ENCODE measurements at places on chromosomes 5 and 9.

DNA sequence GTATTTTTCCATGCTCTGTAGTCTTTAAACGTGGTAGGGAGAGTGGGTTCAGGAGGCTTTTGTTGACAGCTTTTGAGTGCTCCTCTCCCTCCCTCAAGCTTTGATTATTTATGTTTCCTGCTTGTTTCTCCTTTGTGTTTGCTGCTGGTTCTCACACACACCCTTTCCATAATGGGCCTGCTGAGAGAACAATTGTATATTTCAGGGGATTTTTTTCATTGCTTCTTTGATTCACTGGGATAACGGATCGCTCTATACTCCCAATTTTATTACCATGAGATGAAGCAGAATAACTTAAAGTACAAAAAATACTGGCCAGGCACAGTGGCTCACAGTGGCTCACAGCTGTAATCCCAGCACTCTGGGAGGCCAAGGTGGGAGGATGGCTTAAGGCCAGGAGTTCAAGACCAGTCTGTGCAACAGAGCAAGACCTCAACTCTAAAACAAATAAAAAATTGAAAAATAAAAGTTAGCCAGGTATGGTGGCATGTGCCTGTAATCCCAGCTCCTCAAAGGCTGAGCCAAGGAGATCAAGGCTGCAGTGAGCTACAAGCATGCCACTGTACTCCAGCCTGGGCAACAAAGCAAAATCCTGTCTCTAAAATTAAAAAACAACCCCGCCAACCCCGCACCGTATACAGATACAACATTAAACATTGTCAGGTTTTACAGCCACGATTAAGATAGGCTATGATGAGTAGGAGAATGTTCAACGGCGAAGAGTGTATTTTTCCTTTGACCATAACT is 66.9 kb downstream of the USP20 start:
- DNase-seq = no peak

DNA sequence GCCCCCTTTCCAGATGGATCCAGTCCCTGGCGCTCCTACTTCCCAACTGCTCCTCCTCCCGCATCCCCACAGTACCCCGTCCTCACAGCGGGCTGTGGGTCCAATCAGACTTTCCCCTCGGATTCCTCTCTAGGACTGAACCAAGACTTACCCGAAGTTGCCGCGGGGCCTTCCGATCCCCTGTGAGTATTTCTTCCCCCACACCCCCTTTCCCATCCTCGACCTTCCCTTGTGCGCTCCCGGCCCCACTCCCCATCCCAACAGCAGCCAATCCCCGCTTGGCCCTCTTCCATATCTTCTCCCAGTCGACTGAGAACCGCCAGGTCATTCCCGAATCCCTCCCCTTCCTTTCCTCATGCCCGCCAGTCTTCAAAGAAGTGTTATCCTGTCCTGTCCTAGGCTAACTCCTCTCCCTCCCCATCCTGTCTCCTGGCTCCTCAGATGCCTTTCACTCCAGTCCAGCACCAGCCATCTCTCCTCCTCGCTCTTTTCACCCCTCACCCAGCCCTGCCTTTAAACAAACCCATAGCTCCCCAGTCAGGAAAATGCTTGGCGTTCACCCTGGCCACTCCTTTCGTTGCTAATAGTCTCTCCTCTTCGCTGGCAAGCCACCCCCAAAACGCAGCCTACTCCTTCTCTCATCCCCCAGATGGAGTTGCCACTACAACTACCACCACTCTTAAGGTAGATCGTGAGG is 646 bp downstream of the SWI5 start:
- DNase-seq = peak; percentile 65

- peak; percentile 69 for DNase-seq
Observed at GRCh38 chr5:142874540-142874939, 104.4 kb downstream of the ARHGAP26 start.

GRCh38 chr9:97855486-97855875 is 2.5 kb downstream of the FOXE1 start:
- no peak for DNase-seq

GRCh38 chr5:142821733-142822487 is 51.7 kb downstream of the ARHGAP26 start:
- peak; percentile 95 for DNase-seq

DNA sequence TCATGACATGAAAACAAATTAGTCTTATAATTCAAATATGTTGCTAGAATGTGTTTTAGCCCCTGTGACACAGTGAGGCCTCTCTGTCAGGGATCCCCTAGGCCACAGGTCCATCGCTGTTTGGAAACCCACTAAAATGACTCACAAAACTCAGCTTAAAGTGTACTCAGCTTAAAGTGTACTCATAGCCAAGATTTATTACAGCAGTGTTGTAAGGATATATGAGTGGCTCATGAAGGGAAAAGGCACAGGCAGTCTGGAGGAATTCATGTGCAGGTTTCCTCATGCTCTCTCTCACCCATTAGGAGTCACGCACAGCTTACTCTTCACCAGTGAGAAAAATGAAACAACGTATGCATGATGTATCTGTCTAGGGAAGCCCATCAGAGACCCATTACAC is 24.4 kb upstream of the TGFBI start:
- DNase-seq = peak; percentile 77

DNA sequence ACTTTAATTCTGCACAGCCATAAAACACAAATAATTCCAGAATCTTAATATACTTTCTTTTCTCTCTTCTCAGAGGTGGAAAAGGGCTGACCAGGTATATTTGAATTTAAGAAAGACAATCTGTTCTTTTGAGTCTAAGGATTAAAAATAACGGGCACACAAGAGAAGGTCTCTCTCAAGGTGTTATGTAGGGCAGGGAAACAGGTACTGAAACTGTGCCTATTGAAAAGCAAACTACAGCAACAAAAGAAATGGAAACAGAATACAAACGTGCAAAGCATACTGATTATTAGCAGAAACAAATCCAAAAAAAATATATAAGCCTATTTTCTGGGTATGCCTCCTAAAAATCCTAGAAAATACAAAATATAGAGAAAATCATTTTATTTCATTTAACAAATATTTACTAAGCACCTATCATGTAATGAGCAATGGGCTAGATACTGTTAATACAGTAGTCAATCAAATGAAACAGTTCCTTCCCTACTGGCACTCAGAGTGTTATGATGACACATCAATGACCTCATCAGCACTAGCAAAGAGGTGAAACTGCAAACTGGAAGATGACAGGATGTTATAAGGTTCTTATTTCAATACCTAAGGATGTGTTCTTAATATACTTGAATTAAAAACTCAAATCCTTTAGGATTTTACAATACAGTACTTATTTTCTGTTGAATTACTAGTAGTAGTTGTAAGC is 87.7 kb downstream of the AUH start:
- peak; percentile 62 for DNase-seq

- no peak for DNase-seq
Observed at GRCh38 chr5:181107699-181108098, 23.3 kb downstream of the OR2V1 start.

- DNase-seq = no peak
Observed at GRCh38 chr5:107835096-107835495, 164.4 kb upstream of the EFNA5 start.

GRCh38 chr9:82192211-82192610 is 203.6 kb downstream of the SPATA31D1 start:
- DNase-seq = no peak

DNA sequence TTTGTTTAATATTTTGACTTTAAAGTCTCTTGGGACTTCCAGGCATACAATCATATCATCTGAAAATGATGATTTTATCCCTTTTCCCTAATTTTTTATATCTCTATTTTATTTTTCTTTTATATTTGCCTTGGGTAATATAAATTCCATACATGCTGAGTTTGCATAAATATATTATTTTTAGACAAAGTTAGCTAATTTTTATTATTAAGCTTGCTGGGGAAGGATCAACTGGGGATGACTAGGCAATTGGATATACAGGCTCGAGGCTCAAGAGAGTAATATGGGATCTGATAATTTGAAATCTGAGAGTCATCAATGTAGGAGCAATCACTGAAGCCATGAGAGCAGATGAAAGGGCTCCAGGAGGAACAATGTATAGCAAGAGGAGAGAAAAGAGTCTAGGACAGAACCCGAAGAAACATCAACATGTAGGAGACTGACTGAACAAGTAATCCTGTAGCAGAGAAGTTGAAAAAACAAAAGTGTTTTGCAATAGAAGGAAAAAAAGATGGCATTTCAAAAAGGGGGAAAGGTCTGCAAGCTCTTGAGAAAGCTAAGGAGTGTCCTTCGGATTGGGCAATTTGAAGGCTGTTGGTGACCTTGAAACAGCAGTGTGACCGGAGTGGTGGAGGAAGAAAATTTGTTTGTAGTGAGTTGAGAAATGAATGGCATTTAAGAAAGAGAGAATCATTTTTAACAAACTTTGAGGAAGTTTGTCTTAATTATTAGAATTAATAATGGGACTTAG is 17.0 kb upstream of the RHOBTB3 start:
- DNase-seq = peak; percentile 34

GRCh38 chr9:69483886-69484422 is 158.9 kb downstream of the ENTREP1 start:
- no peak for DNase-seq

DNA sequence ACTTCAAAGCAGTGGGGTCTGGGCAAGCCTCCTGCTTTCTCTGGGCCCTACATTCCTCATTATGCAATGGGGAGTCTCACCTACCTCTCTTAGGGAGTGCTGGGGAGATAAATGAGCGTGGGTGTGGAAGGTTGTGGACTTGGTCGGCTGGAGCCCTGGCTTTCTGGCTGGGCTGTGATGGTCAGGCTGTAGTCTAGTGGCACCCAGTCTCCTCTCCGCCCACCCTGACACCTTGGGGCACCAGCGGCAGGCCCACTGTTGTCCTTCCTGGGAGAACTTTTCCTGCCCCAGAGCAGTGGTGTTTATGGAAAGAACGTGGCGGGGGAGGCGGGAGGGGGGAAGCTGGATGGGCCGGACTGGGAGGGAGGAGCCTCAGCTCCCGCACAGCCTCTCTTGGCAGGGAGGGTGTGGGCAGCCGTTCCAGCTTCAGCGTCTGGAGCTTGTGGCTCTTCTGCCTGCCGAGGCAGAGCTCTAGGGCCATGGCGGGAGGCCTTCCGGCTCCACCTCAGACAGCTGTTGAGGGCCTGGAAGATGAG is 4.1 kb downstream of the PTGS1 start:
- no peak for DNase-seq

- DNase-seq = peak; percentile 7
Observed at GRCh38 chr5:126070481-126070880, 352.7 kb upstream of the GRAMD2B start.

DNA sequence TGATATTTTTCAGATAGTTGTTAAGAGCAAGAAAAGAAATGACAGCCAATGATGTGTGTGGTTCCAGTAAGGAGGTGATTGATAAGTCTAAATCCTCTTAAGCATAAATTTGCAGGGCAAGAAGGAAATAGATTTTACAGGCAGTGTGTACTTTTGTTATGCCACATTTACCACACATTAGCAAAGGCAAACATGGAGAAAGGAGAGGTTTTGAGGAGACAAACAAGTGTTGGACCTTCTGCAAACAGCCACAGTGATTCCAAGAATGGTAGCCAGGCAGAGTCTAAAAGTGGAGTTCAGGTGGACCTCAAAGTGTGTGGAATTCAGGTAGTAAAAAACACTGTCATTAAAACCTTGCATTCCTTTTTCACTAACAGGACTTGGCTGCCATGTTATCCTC is 295.9 kb upstream of the ITGA1 start:
- no peak for DNase-seq

DNA sequence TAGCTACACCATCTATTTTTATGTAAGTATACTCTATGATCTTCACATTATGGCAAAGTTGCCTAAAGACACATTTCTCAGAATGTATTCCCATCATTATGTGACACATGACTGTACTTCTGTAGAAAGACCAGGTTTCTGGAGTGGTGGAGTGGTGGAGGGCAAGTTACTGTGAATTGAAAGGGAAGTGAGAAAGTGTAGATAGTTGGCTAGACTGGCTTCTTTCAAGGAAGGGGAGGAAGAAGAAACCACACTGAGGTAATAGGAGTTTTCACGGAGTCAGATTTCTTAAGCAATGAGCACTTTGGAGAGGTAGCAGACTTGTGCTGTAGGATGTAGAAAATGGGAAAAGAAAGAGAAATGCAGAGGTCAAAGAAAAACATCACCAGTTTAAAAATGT is 50.9 kb upstream of the EQTN start:
- no peak for DNase-seq

DNA sequence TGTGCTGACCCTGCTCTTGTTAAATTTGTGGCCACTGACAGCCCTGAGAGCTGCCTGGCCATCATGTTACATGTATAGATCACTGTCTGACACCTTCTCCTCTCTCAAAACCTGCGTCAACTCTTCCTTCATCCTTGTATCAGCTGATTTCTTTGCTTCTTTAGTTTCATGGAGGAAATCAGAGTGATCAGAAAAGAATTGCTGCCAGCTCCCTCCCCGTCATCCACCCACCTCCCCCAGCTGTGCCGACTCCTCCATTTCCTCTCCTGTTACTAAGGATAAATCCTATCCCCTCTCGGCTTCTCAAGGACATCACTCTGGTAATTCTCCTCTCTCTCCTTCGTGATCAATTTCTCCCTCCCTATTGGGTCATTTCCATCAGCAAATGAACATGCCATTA is 108.9 kb downstream of the ICE1 start:
- DNase-seq = no peak

- no peak for DNase-seq
Observed at GRCh38 chr9:78967596-78968217, 604.1 kb upstream of the TLE4 start.

- no peak for DNase-seq
Observed at GRCh38 chr9:75019654-75020053, 8.4 kb downstream of the CARNMT1 start.

DNA sequence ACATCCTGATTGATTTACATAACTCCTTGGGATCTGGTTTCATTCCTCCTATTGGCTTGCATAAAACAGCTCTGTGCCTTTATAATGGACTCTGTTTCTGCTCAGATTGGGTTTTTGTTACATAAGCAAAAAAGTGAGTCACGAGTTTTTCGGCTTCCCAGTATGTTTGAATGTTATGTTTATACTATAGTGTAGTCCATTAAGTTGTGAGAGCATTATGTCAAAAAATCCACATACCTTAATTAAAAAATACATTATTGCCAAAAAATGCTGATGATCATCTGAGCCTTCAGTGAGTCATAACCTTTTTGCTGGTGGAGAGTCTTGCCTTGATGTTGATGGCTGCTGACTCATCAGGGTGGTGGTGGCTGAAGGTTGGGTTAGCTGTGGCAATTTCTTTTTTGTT is 144.6 kb downstream of the CCDC171 start:
- peak; percentile 83 for DNase-seq

- DNase-seq = no peak
Observed at GRCh38 chr5:77308154-77308960, 97.9 kb downstream of the PDE8B start.

- peak; percentile 60 for DNase-seq
Observed at GRCh38 chr9:76302947-76303550, 91.2 kb downstream of the RFK start.

GRCh38 chr5:11655681-11656080 is 248.6 kb downstream of the CTNND2 start:
- no peak for DNase-seq

DNA sequence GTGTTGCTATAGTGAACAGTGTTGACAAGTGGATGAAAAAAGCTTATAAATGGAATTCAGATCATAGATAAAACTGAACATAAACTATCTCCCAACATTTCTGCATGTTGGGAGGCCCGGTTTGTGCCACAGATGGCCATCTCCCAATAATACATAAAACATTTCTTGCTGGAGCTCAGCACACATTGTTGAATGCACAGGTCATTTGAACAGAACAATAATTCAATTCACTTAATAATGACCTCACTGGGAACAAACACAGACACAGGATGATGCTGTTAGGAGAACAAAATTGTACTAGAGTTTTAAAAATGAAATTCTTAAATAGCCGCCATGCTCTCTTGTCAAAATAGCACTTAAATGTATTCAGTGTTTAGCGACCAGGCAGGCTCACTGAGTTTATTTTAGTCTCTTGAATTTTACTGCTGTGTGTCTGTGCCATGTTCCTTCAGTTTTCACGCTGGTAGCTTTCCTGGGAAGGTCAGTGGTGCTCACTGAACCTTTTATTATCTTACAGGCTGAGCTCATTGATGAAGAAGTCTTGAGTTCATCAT is 85.0 kb upstream of the SSBP2 start:
- DNase-seq = no peak

Data from A172 (cell line).